Activated T-cell treated with anti-CD3 and anti-CD28 coated beads, Interleukin-2, amount 50 U/mL, for 48 hours (primary cell): ENCODE measurements at places on chromosomes 6 and 20.

GRCh38 chr6:84763003-84763885 is 1.2 kb downstream of the TBX18 start:
- no peak for DNase-seq

- DNase-seq: no peak
Measured at GRCh38 chr6:52261229-52261628, 16.9 kb upstream of the IL17F start.

GRCh38 chr6:156617941-156618340 is 159.2 kb upstream of the ARID1B start:
- no peak for DNase-seq

DNA sequence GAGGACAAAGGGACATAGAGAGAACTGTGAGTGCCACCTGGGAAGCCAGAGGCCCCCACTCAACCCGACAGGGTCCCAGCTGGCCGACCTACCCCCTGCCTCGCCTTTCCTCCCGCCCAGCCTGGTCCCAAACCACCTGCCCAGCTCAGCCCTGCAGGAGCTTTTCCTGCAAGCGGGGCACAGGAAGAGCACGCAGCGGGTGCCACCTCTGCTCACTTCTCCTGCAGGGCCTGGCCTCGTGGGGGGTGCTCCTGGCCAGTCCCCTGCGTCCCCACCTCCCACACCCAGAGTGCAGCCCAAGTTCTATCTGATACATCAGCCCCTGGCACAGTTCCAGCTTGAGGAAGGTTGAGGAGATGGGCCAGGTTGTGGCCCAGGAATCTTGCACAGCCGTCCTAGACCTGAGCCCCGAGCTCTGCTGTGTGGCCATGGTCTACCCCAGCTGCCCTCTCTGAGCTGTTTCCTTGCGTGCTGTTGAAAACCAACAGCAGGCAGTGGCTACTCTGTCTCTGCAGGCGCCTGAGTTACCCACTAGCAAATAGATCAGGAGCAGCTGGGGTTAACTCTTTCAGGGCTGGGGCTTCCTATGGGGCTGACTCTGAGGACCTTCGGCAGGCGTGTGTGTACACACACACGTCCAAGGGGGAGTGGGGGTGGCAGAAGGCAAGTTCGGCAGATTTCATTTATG is 1.7 kb downstream of the NECAB3 start:
- DNase-seq: no peak

- no peak for DNase-seq
Measured at GRCh38 chr6:164533045-164533362, 776.4 kb downstream of the C6orf118 start.

DNA sequence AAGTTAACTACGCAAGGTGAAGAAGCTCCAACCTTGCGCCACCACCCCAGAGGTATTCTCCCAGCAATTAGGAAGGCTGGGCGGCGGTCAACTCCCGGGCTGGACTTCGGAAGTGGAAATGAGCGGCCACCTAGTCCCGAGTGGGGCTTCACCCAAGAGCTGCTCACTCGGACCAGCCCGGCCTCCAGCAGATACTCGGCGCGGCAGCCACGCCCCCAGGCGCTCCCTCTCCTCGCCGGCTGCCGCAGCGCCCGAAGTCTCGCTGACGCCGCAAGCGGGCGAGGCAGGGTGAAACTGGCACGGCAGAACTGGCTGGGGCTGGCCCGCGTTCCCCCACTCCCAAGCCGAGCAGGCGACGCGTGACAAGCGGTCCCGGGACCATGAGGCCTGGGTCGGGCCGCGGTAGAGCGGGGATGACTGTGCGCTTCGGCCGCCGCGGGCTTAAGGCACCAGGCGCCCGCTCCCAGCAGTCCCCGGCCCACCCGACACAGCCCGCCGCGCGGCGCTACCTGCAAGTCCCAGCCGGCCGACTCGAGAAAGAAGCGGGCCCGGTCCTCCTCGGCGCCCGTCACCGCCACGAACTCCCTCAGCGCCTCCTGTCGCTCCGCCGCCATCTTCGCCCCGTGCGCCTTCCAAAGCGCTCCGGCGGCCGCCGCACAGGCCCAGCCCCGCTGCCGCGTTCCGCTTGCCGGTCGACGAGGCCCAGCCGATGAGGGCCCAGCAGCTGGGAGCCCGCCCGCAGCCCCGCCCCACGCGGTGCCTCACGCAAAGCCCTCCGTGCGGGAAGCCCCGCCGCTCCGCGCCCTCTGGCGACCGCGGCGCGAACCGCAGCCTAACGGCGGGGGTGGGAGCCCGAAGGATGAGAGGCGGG is at the start of gene NSFL1C:
Gene NSFL1C, minus strand, starts transcription at position 639 of the 871 bp plus-strand sequence. Its CDS starts 25 bp downstream, at position 614.
- peak; percentile 98 for DNase-seq

DNA sequence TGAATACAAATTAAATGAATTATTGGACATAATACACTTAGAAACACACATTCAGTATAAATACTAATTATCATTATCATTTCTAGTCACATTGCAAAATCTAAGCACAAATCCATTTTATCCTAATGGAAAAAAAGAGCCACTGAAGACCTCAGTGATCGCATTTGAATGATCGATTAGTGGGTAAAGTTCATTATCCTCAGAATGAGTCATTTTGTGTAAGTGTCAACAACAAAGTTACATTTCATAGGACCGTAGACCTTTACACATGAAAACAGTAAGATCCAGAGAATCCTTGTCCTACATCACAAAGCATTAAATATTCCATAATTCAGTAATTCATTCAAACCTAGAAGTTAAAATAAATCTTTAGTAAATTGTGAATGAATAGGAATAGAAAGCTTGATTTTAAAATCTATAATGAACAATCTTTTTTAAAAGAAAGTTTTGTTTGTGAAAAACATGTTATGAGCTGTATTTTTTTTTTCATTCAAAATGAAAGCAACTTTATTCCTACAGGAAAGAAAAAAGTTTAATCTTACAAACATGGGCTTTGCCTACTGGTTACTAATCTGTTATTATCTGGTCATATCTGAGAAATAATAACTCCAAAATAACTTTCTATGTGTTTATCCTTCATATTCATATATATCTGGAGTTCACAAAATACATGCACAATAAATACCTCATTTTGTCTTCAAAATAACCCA is 33.7 kb downstream of the ROS1 start:
- no peak for DNase-seq

DNA sequence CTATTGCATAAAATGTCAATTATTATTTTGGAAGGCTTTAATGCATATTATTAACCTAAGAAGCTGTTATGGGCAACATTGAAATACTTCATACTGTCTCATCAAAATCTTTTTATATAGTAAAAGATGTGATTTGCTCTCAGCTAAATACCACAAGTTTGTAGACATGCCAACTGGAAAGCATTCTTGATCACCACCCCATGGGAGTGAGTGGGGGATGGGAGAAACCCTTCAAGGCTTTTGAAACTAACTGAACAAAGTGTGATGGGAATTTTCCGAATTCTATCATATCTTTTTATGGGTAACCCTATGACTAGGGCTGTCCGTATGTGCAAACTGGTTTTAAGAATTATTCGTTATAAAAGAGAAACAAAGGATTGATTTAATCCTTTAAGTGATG is 377.3 kb upstream of the JAG1 start:
- no peak for DNase-seq

DNA sequence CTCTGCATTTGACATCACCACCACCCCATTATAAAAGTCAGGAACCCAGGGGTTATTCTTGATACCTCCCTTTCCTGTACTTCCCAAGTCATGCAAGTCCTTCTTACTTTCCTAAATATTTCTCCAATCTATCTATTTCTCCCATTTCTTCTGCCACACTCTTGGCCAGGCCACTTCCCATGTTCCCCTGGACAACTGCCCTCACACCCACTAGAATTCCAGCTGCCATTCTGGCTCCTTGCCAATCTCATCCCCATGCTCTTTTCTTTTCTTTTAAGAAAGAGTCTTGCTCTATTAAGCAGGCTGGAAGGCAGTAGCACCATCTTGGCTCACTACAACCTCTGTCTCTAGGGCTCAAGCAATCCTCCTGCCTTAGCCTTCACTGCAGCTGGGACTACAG is 15.2 kb downstream of the DEFB132 start:
- DNase-seq: no peak

DNA sequence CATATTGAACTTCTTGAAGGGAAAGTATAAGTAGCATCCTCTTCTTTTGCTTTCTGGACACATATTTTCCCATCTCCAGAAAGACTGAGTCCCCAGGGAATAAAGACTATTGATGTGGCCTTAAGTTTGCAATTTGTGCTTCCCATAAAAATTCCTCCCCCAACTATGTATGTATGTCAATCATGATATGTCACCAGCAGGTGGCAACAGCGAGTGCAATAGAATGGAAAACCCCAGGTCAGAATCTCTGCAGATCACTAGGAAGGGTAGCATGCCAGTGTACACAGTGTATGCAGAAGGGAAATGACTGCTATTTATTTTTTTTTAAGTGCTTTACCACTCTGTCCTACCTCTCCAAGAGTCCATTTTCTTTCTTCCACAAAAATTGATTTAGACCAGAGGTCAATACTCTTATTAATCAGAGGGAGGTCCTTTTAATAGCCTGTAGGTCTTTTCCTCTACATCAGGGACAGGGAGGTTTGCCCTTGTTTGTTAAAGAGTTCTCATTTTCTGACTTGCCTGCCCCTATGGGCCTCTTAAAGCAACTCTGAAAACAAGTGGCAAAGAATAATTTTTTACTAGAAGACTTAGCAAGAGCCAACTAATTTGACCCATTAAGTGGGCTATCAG is 61.4 kb downstream of the BMP2 start:
- DNase-seq: peak; percentile 32

DNA sequence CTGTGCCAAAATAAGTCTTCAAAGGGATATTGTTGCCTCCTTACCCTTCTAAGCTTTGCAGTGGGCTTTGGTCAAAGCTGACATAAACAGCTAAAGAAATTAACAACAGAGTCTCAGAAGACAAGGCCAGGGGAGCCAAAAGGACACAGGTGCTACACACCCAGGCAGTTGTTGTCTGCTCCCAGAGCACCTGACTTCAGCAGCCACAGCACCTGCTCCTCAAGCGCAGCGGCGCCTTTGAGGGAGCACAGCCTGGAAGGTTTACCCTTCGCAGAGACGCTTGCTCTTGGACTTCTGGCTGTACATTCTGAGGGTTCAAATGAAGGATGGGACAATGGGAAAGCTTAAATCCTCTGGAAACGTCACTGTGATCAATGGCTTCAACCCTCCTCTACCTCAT is 16.6 kb downstream of the B4GALT5 start:
- no peak for DNase-seq

- DNase-seq: no peak
Measured at GRCh38 chr20:23622839-23623343, 14.9 kb downstream of the CST3 start.

GRCh38 chr20:49635166-49635565 is 67.2 kb upstream of the PTGIS start:
- no peak for DNase-seq

- no peak for DNase-seq
Measured at GRCh38 chr6:149701714-149702113, 16.2 kb downstream of the LATS1 start.

DNA sequence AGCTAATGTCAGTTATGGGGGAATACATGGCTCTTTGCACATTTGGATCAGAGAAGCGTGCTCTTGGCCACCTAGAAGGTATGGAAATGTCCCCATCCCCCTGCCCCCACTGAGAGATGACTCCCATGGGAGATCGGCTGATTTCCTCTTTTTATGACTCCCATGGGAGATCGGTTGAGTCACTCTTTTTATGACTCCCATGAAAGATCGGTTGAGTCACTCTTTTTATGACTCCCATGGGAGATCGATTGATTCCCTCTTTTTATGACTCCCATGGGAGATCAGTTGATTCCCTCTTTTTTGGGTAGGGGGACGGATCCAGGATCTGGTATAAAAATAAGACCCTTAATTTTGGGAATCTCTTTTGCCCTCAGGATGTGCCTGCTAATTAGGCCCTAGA is 10.3 kb upstream of the TAAR9 start:
- no peak for DNase-seq

DNA sequence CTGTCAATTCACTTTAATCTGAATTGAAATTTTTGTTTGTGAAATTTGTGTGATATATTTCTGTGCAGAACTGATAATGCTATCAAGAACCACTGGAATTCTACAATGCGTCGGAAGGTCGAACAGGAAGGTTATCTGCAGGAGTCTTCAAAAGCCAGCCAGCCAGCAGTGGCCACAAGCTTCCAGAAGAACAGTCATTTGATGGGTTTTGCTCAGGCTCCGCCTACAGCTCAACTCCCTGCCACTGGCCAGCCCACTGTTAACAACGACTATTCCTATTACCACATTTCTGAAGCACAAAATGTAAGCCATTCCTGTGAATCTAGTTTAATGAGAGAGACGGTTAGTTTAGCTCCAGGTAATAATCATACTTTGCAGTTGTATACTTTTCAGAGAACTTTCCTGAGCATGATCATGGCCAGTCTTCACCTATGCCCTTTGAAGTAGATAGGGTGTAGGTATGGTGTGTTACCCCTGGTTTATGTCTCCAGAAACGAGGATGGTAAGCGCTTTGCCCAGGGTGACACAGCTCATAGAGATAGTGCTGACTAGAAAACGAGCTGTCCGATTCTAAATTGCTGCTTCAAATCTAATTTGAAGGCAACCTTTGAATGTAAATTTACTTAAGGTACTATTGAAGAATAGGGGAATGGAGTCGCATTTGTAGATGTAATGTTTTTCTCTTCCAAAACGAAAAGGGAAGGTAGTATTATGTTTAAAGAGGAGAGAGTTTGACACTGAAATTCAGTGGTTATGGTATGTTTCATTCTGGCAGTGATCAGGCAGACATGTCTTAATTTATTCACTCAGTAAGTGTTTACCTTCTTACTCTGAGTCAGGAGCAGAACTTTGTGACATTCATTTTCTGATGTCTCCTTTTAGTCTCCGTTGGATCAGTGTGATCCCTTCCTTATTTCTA is 11.4 kb downstream of the MYB start:
- DNase-seq: no peak

DNA sequence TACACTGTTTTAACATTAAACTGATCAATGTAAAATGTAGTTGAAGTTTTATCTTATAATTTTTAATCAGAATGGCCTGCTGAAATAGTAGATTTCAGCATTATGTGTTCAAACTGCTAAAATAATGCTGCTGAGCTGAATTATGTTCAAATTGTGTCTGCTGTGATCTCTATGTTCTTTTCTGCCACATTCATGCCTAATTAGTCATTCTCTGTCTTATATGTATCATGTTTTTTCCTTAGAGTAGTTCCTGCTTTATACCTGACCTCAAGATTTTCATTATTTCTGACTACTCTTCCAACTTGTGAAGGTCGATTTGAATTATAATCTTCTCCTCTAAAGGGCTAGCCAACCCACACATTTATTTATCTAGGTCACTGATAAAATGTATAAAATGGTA is 476.7 kb upstream of the EPHA7 start:
- no peak for DNase-seq

- no peak for DNase-seq
Measured at GRCh38 chr6:33759887-33760629, 13.4 kb upstream of the IP6K3 start.

- DNase-seq: no peak
Measured at GRCh38 chr6:4975506-4975905, 28.3 kb downstream of the RPP40 start.
